ENCODE measurements at places on chromosomes 2 and 18.

DNA sequence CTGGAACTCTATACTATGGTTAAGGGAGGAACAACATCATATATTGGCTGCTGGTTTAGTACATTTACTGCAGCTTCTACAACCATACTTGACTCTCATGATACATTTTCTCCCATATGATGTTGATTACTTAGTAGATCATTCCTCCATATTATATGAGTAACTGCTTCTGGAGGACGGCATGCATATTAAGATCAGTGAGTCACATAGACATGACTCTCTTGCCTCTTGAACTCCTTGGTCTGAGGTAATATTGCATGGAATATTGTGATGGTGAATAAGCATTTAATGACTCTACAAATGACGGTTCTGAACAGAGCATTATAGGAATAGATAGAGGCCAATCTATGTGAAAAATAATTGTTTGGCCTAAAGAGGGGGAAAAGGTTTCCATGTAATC lies 418.8 kb upstream of the SPHKAP start:
- no peak for DNase-seq

DNA sequence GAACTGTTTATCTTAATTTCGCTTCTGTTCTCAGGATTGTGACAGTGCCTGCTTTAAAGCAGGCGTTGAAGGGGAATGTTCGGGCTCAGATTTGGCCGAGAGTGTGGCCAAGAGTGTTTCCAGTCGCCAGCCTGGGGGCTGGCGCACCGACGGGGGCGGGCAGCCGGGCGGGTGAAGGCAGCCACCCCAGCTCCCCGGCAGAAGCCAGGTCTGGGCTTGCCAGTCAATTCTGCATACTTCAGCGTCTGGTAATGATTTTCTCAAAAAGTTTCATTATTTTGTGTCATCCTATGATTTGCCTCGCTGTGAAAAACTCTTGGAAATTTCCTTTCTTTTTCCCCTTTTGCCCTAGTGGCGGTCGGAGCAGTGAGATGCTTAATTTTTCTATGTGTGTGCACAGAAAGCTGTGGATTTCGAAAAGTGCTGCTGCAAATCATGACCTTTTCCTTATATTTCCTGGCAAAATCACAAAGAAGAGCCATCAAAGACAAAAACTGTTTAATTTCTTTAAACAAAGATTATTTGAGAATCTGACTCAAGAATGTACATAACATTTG lies 856 bp downstream of the FAM228A start:
- DNase-seq, result no peak

DNA sequence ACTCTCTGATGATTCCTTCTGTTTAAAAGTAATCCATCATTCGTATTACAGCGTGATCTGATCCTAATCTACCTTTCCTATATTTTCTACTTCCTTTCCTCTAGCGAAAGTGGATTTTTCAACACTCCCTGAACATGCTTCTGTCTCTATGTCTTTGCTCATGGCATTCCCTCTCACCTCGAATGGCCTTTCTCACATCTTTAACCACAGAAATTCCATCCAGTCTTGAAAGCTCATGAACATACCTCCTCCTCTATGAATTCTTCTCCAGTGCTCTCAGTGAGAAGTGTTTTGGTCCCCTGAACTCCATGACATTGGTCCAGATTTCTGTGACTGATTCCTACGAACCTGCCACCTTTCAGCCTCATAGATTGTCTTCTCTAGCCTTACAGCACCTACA lies 323.2 kb downstream of the RAD51AP2 start:
- DNase-seq, result no peak

DNA sequence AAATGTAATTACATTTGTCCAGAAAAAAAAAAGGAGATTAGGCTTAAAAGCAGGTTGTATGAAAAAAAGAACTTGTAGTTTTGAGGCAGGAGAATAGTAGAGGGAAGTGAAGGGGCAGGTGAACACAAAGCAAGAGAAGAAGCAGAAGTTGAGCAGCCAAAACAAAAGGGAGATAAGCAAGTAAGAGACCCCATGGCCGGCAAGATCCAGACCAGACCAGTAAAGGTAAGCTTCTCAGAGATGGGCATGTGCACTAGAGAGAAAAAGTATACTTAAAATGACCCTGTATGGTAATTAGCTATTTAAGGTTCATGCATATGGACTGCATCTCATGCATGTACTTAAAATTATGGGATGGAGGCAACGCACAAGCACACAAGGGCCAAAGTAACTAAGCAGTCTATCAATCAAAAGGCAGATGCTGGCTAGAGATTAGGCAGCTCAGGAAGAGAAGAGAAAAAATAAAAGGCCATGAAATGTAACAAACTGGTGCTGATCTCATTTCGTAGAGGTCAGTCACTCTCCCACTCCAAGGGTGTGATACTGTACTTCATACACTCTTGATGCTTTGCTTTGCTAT lies 9.7 kb downstream of the SIGLEC15 start:
- no peak for DNase-seq

DNA sequence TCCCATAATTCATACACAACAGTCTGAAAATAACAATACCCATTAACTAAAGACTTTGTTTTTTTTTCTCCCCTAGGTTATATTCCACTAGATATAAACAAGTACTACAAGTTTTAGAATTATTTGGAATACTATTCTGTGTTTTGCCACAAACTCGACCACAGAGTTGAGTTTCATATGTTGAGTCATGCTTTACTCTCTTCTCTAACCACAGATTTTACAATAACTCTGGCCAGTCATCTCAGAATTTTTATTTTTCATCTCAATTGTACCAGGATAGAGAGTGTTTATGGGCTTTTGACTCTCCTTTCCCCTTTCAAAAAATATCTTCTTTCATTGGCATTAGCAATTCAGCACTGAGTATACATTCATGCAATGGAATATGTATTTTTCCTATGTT lies 348.7 kb upstream of the GALNT5 start:
- DNase-seq, result no peak

GRCh38 chr2:44826601-44827000 lies 114.9 kb upstream of the SIX3 start:
- DNase-seq, result no peak

DNA sequence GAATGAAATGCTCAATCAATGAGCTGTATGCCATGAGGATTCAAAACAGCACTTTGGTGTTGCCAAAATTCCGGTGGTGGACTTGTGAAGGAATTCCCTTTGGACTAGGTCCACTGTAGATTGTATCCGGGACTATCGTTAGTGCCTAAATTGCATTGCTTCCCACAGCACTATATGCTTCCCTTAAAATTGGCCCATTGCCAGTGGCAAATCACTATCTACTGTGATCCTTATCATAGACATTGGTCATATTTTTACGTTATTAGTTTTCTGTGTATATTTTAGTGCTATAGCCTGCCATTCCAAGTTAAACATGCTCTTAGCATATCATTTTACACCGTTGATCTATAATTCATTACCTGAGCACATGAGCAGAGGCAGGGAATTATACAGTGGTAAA lies 1.7 kb downstream of the PJVK start:
- no peak for DNase-seq

DNA sequence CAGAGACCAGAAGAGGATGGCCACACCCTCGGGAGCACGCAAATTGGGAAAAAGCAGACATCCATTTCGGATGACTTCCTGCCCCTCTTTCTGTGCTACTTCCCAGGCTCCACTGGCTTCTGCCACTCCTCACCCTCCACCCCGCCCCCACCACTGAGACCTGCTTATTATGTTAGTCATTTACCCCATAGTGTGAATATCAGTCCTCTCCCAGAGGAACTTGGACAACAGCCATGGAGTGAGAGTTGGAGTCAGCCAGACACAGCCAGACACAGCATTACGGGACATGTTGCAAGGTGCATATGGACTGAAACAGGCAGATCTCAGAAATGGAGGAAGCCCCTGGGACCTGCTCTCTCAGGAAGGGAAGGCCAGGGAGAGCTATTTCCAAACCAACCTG lies 51.8 kb downstream of the CTIF start:
- no peak for DNase-seq

DNA sequence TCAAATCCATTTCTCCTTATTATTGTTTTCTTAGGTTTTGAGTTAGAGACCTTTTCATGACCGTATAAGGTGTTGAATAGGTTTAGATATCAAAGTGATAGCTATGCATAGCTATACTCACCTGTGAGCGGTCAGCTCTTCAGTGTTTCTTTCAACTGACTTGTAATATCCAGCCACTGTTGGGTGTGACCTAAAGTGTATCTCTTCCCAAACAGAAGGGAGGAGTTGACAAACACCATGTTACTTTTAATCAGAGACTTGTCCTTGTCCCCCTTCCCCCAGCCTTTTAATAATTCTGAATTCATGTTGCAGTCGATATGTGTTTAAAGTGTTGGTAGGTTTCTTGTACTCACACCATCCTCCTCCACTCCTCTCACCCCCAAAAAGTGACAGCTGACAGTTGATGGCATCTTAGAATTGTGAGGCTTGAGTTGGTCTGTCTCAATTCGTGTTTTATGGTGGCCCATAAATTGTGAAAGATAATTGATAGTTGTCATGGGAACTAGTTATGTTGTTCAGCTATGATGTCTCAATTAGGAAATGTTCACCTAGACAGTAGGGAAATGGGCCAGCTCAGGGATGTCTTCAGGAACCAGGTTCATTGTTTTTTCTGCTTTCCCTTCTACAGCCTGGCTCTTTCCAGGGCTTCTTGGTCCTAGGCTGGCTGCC lies 12.0 kb downstream of the NEDD4L start:
- no peak for DNase-seq

DNA sequence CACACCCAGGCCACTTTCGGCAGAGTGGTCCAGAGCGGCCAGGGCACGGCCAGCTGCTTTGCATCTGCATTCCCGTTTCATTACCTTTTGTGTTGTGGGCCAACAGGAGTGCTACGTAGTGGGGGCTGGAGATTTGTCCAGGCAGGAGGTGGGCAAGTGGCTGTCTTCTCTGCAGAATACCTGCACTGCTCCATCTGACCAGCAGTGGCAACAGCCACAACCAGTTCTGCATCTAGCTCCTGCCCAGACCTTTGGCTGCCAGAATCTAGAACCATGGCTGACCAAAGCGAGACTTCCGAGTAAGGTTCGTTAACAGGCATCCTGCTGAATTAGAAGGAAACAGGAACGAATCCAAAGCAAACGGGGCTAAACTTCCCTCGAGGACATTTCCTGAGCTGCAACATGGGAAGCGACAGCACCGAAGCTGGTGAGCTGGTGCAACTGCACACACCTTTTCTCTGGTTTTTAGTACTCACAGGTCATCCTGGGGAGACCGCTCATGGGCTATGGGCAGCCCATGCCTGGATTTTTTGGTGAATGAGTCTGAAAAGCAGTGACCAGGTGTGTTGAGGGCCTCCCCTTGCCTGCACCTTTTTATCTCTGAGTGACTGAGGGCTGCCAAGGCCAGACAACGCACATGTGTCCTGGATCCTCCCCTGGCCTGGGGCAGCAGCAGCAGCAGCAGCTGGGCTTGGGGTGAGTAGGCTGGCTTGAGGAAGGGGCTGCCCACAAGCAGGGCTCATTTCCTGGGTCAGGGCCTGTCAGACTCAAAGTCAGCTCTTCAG lies 10.5 kb downstream of the GDF7 start:
- DNase-seq, result no peak

DNA sequence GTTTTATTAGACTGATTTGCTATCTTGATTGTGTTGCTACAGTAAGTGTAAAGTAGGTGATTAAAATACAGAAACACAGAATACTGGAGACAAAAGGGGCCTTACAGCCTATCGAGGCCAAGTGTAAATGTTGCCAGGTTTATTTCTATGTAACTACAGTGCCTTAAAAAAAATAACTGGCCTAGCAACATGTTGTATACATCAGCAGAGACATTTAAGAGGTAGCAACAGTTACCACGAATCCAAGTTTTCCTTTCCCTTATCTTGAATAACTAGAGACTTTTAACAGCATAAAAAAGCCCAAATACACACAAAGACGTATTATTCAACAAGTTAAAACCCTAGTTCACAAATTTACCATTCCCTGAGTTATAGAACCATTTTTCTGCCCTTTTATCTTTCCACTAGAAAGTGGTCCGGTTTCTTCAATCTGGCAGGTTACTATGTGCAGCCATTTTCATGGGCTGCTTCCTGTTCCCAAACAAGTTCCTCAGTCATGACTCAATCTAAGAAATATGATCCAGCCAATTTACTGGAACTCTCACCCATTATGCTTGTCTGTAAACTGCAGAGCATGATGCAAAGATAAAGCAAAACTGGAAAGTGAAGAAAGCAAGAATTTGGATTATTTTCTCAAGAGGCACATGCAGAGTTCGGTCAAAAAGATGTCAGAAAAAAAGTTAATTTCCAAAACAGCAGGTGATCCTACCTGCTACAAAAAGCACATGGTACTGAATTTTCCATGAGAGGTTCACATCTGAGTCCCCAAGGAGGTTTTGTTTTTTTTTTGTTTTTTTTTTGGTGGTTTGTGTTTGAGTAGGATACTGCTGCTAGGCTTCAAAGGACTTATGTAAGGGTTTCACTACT lies 22.2 kb downstream of the NFE2L2 start:
- DNase-seq, result no peak

DNA sequence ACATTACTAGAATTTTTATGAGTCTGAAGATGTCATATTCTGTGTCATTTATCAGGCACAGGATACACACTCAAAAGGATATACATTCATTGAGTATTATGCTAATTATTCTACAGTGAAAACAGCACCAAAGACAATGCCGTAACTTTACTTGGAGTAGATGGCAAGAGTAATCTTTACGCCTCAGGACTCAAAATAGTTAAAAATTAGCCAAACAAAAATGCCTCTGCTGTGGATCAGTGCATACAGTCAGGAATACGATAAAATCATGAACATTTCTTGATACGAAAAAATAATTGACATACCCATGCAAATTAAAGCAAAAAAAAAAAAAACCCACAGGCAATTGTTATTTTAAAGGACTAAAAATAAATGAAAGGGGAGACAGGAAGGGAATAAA lies 129.7 kb downstream of the NETO1 start:
- no peak for DNase-seq

DNA sequence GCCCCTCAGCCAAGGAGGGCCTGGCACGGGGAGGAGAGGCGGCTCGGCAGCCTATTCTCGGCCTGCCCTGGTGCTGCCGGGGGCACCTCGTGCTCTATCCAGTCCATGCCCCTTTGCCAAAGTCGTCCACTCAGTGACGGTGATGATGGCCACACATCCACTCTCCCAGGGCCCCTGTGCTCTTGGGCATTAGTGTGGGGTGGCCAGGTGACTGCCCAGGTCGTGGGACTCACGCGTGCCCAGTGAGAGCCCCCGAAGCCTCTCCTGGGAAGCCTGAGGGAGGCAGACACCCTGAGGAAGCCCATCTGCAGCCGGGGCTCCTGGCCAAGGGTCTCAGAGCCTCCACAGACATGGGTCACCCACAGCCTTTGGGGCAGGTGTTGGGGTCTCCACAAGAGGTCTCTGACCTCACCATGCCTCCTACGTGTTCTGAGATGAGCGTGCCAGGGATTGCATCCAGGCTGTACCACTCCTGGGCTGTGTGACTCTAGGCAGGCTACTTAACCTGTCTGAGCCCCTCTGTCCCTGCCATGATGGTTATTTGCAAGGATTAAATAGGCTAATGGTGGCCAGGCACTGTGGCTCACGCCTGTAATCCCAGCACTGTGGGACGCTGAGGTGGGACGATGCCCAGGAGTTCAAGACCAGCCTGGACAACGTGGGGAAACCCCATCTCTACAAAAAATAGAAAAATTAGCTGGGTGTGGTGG lies 12.9 kb downstream of the RAMP1 start:
- DNase-seq, result no peak
